ENCODE measurements at places on chromosomes 6 and 20. TPM values are rescaled to one million over a fixed set of nuclear protein-coding genes. Genes with fewer than 3 reads are reported as not detected.

DNA sequence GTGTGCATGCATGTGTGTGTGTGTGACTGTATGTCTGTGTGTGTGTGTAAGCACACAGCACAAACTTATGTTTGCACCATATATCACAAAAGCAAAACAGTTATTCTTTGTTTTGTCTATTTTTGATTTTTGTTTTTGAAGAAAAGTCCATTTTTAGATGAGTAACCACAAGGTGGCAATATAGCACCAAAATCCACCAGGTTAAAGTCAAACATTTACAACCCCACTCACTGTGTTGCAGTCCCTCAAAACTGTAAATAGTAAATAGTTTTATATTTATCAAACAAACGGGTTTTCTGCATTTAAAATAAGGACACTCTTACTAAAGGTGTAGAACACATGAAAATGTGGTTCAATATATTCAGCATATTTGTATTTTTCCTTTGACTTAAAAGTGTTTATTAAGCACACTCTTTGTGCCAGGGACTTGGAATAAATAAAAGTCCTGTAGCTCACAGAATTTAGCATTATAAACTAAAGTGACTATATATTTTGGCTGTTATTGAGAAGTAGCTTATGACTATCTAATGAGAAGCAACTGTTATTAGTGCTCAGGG lies 118.5 kb downstream of the GFRAL start:
- peak; percentile 56 for DNase-seq

DNA sequence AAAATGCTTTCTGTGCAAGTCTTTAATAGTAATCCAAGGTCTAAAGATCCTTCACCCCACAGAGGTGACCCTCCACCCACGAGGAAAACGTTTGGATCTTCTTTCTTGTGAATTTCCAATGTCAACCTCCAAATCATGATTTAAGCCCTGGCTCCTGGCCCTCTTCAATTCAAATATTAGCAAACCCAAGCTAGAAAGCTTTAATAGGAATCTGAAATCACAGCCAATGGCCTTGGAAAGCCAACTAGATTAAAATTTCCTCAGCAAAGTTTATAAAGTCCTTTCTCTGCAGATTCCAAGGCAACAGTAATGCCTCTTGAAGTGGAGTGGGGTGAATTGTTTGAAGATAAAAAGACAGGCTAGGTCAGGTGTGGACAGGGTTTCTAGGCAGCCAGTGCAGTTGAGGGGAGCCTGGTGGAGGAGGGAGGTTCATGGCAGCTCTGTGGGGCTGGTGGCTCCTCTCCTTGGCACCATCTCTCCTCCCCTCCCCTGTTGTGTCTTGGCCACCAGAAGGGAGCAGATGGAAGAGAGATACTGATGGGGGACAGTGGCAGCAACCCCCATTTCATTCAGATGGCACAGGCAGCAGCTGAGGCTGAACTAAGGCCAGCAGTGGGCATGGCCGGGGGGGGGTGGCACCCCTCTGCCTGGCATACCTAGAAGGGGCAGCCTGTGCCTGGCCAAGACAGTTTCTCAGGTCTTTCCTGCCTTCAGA lies 12.0 kb upstream of the UQCC2 start:
- no peak for DNase-seq

DNA sequence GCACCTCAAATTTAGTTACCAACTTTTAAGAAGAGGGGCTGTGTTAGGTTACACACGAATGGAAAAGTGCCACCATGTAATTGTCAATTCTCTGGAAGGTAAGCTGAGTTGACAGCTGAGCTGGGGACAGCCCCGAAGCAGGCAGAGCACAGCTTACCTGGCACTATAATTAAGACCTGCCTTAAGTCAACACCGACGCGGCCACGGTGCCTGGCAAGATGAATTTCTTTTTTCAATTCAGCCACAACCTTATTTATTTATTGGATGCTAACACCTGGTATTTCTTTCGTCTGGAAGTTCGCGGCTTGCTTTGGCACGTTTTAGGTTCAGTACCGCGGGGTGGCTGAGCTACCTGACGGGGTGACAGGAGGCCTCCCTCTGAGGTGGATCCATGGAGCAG lies 40.6 kb upstream of the NFATC2 start:
- no peak for DNase-seq

DNA sequence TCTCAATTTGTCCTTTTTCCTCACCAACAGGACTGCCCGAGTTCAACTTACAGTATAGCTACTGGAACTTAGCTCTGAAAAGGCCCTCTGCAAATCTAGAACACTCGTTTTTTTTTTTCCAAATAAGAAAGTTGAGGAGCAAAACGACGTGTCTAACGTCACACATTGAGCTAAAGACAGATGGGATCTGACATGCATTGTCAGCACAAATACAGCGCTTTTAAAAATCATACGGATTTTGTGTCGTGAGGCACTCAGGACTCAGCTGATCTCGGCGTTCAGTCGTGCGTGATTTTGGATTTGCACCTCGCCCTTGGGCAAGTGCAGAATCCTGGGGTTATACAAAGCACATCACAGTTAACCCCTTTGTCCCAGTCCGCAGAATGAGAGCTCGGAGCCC lies 94.7 kb upstream of the ZNF322 start:
- DNase-seq: peak; percentile 1

DNA sequence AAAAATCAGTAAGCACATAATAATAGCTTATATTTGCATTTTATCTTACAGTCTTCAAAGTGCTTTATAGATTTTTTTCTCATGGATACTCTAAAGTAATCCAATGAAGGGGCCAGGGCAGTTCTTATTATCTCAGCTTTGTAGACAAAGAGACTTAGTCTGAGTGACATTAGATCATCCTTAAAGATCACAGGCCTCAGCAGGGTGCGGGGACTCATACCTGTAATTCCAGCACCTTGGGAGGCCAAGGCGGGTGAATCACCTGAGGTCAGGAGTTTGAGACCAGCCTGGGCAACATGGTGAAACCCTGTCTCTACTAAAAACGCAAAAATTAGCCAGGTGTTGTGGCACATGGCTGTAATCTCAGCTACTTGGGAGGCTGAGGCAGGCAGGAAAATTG lies 14.5 kb downstream of the FERMT1 start:
- DNase-seq: no peak

GRCh38 chr6:46051962-46052361 lies 36.3 kb upstream of the CLIC5 start:
- DNase-seq: peak; percentile 15

DNA sequence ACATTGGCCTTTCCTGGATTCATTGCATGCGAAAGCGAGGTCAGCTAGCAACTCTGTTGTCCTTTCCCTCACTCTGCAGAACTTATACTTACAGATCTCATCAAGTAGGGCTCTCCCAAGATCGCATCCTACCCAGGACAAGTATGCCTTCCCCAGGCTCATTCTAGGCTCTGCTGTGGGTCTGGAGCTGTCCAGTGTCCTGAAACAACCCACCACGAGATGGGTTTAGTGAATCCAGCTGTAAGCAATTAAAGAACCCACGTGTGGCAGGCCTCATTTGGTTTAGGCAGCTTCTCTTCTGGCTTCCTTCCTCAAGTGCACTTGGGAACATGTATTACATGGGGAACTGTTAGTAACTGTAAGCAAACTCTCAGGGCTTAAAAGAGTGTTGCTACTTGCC lies 406.5 kb upstream of the CHD6 start:
- no peak for DNase-seq

DNA sequence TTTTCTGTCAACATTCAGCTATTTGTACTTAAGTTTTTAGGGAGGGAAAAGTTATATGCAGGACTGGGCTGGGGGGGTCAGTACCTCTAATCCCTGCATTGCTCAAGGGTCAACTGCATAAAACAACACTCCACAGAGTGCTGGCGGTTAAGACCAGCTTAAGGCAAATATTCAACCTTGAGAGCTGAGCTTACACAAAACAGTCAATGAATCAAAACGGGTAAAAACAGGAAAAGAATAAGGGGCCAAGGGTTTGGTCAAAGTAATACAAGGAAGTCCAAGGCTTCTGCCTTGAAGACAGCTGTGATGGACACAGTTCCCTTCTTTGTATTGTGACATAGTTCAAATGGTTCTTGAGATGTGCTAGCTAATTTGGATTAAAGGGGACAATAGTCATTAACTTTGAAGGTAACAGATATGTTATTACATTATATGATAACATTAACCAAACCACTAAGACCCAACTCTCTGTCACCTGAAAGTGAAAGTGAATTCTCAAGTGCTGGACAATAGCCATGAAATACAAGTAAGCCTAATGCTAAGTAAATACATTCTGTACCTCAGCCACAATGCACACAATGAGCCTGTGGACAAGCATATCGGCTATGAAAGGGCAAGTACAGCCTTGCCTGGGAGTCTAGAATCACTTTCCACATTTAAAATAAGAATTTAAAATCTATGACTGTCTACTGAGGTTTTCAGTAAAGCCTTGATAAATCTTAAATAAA lies 106.8 kb downstream of the PDE10A start:
- no peak for DNase-seq

Gene PI16
- 181 TPM for total RNA-seq

Gene BANF2
- not detected for total RNA-seq

Gene SSTR4
- total RNA-seq: not detected

Measured in GM23248 (cell line).